ENCODE measurements at places on chromosomes 13 and 19.

- no peak for DNase-seq
Measured at GRCh38 chr19:5058521-5059212, 89.8 kb downstream of the KDM4B start.

- peak; percentile 24 for DNase-seq
Measured at GRCh38 chr19:495402-496111, 729 bp upstream of the MADCAM1 start.

DNA sequence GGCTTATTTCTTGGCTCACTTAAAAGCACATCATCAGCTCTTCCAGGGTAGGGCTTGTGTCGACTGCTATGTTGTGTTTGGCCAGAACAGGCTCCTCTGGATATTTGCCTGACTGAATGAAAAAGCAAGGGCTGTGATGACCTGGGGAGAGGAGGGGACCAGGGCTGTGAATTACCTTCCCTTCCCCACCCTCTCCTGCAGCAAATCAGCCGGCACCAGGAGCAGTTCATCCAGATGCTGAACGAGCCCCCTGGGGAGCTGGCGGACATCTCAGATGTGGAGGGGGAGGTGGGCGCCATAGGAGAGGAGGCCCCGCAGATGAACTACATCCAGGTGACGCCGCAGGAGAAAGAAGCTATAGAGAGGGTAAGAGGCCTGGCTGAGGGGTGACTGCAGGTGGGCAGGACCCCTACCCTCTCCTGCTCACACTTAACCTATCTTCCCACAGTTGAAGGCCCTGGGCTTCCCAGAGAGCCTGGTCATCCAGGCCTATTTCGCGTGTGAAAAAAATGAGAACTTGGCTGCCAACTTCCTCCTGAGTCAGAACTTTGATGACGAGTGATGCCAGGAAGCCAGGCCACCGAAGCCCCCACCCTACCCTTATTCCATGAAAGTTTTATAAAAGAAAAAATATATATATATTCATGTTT is 4.4 kb downstream of the GADD45GIP1 start:
- DNase-seq, result no peak

DNA sequence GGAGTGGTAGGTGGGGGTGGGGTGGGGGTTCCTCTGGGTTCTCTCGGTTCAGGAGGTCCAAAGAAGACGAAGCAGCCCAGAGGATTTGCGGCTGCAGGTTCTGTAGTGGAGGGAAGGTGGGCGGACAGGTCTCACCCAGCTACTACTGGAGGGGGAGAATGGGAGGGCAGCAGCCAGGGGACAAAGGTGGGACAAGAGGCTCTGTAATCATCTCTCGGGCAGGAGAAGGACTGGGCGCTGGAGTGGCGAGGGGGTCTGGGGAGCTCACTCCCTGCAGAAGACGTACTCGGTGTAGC is 1.4 kb downstream of the KCTD12 start:
- DNase-seq, result no peak

GRCh38 chr13:21227917-21228316 is 51.5 kb downstream of the MRPL57 start:
- no peak for DNase-seq

DNA sequence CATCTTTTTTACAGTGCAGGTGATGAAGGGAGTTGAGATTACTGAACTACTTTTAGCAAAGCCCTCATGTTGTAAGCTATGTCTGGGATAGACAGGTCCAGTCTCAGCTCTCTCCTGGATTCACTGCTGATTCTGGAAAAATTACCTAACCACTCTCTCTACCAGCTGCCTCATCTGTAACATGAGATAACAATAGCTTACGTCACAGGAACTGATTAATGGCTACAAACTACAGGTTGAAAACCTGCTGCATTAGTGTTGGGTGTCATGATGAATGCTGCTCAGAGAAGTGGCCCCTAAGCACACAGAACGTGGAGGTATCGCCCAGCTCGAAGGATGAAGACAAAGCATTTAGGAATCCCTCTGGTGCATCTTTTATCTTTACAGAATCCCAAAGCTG is 277.8 kb downstream of the ABCC4 start:
- DNase-seq, result no peak

DNA sequence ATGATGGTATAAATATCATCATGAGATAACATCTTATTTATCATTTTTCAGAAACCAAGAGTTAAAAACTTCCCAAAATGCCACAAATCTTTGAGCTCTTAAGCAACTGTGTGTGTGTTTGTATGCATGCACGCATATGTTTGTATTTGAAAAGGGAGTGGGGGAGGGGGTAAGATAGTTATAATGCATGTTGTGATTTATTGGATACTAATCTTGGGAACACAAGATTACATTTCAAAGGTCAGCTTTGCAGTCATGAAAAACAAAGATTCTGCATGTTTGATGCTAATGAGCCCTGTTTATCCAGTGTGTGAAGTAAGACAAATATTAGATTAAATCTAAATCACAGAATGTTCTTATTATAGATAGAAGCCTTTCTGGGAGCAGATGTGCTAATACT is 355.9 kb downstream of the DCT start:
- DNase-seq, result no peak

DNA sequence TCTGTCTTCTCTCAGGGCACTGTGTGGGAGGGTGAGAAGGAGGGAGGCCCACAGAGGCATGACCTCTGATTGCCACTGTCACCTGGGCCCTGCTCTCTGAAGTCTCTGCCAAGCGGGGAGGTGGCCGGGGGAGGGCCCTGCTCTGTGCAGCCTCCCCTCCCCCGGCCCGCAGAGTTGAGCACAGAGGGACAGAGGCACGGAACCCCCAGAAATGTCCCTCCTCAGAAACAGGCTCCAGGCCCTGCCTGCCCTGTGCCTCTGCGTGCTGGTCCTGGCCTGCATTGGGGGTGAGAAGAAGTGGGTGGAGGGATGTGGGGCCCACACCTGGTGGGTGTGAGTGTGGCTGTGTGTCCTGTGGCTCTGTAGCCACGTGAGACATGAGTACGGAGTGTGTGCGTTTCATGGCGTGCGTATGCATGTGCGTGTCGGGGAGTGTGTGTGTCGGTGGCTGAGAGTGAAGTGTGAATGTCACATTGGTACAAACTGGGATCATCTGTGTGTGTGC is at the start of gene APOC4:
APOC4 (plus strand) TSS at position 171 of the 505 bp plus-strand sequence; CDS start at position 212, 41 bp downstream.
- no peak for DNase-seq

Data from foreskin melanocyte (primary cell).